ENCODE measurements at places on chromosomes 16 and 17. TPM values are rescaled to one million over a fixed set of nuclear protein-coding genes. Genes with fewer than 3 reads are reported as not detected.

The FADS6 gene
- not detected for total RNA-seq

The ZG16 gene
- total RNA-seq, result not detected

The ODF4 gene
- total RNA-seq, result not detected

DNA sequence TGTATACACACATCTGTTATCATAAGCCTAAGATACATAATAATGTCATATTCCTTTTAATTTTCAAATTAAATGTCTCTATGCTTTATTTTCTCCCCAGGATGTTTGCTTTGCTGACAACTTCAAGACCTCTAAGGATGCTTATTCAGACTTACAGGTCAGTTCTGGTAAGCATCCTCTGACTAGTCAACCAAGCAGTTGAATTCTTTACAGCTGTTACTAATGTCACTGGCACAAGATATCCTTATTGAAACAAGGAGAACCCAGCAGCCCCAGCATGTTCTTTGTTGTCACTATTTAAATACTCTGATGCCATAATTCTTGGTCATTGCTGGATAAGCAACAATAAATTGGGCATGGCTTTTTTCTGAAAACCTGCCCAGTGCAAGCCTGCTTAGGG is 232.3 kb upstream of the PMFBP1 start:
- H3K4me3 ChIP-seq, result no peak overlapping the region
- no peaks in the 10 kb centered on the region for H3K36me3 ChIP-seq
- H3K27me3 ChIP-seq, result no peaks in the 10 kb centered on the region
- DNase-seq, result no peak
- H3K4me1 ChIP-seq, result no peaks in the 10 kb centered on the region

DNA sequence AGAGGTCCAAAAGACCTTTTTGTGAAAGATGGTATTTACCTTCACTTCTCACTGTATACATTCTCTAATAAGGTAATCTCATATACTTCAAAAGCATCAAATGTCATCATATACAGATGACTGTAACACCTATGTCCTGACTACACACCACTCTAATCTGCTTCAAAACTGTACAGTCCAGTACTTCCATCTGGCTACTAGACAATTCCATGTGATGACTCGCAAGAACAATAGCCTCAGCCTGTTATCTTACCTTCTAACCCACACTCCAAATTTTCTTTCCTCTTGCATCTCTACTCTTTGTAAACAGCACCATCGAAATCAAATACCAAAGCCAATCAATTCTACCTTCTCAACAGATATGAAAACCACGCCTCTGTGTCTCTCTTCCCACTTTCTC is 24.1 kb downstream of the MYO1D start:
- H3K36me3 ChIP-seq, result no peaks in the 10 kb centered on the region
- no peak overlapping the region for H3K4me3 ChIP-seq
- H3K4me1 ChIP-seq, result no peaks in the 10 kb centered on the region
- no peaks in the 10 kb centered on the region for H3K27me3 ChIP-seq

DNA sequence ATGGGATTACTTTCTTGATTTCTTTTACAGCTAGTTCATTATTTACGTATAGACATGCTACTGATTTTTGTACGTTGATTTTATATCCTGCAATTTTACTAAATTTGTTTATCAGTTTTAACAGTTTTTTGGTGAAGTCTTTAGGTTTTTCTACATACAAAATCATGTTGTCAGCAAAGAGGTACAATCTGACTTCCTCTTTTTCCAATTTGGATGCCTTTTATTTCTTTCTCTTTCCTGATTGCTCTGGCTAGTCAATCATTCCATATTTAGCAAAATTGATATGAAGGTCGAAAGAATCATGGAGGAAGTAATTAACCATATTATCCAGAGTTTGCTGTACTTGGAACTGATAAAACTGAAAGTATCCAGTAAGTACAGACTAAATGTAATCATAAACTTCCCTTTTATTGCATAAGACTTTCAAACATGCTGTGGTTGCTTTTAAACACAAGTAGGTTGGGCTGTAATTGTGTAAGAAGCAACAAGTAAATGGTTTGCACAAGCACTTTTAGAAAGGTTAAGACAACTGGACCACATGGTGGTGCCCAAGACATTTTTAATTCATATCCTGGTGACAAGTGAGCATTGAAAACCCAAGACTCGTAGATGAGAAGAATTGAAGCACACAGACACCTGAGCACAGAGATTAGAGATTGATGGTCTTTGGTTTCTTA is 8.4 kb downstream of the GDE1 start:
- no peak overlapping the region for H3K4me3 ChIP-seq
- peaks cover 64% of the 10 kb centered on the region for H3K36me3 ChIP-seq
- peaks cover 11% of the 10 kb centered on the region for H3K4me1 ChIP-seq

- H3K27ac ChIP-seq, result no peak overlapping the region
- no peak overlapping the region for H3K4me3 ChIP-seq
- no peak for DNase-seq
- H3K27me3 ChIP-seq, result no peaks in the 10 kb centered on the region
Observed at GRCh38 chr16:57676553-57677085, 8.5 kb downstream of the ADGRG3 start.

- H3K4me1 ChIP-seq, result no peaks in the 10 kb centered on the region
- H3K27ac ChIP-seq, result no peak overlapping the region
- no peaks in the 10 kb centered on the region for H3K36me3 ChIP-seq
- DNase-seq, result no peak
- no peak overlapping the region for H3K4me3 ChIP-seq
Observed at GRCh38 chr17:56449176-56449575, 144.3 kb upstream of the NOG start.

DNA sequence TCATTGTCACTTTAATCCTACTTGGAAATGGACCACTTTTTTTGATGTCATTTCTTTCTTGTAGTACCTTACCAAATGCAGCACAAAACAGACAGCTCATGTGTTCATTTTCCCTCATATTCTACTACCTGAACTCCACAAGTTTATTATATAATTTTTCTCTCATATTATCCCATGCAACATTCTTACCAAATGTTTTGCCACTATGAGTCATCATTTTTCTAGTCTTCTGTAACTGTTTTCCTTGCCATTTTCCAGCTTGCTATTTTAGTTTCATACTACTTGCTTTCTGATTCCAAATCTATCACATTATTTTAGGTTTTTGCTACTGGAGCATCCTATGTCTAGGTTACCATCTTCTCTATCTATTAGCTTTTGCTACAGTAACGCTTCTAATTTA is 332.7 kb downstream of the ZFHX3 start:
- no peak for DNase-seq
- H3K4me3 ChIP-seq, result no peak overlapping the region
- H3K27ac ChIP-seq, result no peak overlapping the region
- no peaks in the 10 kb centered on the region for H3K4me1 ChIP-seq

DNA sequence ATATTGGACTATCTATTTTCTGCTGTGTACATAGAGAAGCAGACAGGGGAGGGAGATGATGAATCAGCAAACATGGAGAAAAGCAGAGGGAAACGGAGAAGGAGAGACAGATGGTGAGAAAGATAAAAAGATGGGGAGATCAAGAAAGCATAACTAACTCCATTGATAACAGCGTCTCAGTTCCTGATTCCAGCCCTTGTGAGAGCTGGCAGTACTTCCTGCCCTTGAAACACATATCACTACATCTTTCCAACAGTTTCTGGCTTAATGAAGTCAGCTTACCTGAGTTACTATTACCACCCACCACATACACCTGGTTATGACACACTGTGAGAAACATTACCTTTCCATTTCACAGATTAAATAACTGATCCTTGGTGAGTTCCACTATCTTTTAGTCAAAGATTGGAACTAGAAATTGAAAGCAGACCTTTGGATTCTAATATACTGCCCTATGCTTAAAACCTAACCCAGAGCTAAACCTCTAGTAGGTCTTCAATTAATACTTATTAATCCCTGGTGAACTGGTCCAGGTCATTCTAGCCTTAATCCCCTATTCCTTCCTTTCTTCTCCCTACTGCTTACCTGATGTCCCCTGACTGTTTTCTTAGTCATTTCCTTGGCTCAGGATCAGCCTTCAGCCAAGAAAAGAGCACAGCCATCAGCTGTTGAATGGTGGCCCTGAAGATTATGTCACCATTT is 346.6 kb upstream of the CCL2 start:
- no peak overlapping the region for H3K27ac ChIP-seq
- peaks cover 2% of the 10 kb centered on the region for H3K27me3 ChIP-seq
- H3K4me1 ChIP-seq, result no peaks in the 10 kb centered on the region
- DNase-seq, result no peak
- H3K4me3 ChIP-seq, result no peak overlapping the region
- no peaks in the 10 kb centered on the region for H3K36me3 ChIP-seq

GRCh38 chr17:66985338-66986237 is 21.1 kb downstream of the CACNG4 start:
- H3K27me3 ChIP-seq, result no peaks in the 10 kb centered on the region
- H3K4me1 ChIP-seq, result no peaks in the 10 kb centered on the region
- H3K36me3 ChIP-seq, result no peaks in the 10 kb centered on the region
- no peak for DNase-seq
- H3K27ac ChIP-seq, result no peak overlapping the region

DNA sequence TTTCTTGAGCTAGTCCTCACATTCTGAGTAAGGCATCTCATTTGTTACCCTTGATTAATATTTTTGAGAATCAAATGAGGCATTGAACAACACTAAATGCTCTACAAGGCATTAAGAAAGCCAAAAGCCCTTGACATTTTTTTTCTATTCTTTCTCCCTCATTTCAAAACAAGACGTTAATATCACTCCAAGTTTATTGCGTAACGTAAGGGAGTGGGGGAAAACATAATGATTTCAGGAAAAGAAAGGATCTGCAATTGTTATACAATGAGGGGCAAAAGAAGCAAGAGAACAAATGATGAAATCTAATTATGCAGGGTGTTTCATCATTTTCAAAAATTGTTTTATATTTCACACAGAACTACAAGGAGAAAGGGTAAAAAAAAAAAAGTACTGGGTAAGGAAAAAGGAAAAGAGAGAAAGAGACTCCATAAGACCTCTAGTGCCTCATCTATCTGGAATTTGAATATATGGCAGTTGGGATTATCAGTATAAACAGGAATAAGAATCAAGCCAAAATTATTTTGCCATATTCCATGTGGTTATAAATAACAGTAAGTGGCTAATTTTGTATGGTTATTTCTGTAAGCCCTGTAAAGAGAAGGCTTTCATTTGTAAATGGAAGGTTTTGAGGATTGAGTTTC is 163.0 kb downstream of the ABCA8 start:
- peaks cover 10% of the 10 kb centered on the region for H3K4me1 ChIP-seq
- H3K4me3 ChIP-seq, result no peak overlapping the region
- no peak for DNase-seq
- no peaks in the 10 kb centered on the region for H3K27me3 ChIP-seq

- no peak overlapping the region for H3K4me3 ChIP-seq
- H3K27me3 ChIP-seq, result no peaks in the 10 kb centered on the region
- no peak overlapping the region for H3K27ac ChIP-seq
- DNase-seq, result no peak
- H3K36me3 ChIP-seq, result no peaks in the 10 kb centered on the region
Observed at GRCh38 chr16:78957317-78958100, 643.0 kb downstream of the MAF start.

- H3K27me3 ChIP-seq, result no peaks in the 10 kb centered on the region
- H3K4me1 ChIP-seq, result no peaks in the 10 kb centered on the region
- H3K4me3 ChIP-seq, result no peak overlapping the region
- no peaks in the 10 kb centered on the region for H3K36me3 ChIP-seq
- H3K27ac ChIP-seq, result no peak overlapping the region
Observed at GRCh38 chr17:51794466-51794865, 364.0 kb downstream of the CA10 start.

DNA sequence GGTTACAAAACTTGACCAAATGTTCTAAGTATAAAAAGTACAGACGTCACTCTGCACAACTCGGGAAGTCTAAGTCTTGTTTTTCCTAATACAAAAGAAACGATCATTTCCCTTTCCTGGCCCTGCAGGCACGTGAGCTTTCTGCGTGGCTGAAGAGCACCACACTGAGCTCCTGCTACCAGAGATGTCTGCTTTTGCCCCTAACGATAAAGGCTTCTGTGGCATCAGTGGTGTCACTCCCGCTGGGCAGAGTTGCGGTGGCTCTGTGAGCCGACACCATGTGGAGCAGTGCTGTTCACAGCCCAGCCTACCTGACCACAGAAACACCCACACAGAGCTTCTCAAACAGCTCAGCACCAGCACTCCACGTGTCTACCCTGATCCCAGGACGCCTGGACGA is 20.5 kb downstream of the EMC8 start:
- H3K4me1 ChIP-seq, result no peaks in the 10 kb centered on the region
- no peak overlapping the region for H3K4me3 ChIP-seq
- H3K27me3 ChIP-seq, result no peaks in the 10 kb centered on the region
